ENCODE measurements at places on chromosomes 6 and 20.

DNA sequence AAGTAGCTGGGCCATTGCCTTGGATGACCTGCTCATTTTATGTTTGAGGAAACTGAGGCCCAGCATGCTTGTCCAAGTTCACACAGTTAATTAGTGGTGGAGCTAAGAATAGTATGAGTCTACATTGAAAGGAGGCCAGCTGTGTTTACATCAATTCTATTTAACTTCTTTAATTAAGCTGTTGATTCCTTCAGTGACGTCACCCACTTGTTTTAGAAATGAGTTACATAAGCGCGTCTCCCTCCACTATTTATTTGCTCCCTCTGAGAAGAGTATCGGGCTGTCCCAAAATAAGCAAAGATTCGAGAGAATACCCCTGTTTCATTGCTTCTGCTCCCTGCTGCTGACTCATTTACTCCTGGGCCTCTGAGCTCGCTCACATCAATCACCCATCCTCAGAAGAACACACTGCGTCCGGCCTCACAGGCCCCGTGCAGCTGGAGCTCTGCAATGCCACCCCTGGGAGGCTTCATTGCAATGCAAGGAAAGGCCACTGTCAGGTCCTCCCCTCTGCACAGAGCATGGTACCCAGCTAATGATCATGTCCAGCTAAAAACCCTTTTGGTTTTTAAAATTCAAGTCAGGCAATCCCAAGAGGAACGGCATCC is 74.8 kb upstream of the BMP2 start:
- DNase-seq: no peak

DNA sequence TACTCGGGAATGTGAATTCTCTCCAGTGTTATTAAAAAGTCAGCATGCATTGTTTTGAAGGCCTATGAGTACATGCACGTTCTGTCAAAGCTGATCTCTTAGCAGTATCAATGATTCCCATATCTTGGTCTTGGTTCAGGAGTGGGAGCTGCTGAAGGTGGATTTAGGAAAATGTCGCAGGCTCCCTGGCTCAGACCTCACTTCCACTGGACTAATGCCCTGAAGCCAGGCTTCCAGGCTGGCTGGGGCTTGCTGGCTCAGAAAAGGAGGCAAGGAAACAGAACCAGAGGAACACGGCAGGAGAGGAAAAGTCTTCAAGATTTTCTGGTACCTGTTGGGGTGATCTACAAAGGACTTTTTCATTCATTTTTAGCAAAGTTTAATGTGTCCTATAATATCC is 81.6 kb downstream of the OLIG3 start:
- no peak for DNase-seq

DNA sequence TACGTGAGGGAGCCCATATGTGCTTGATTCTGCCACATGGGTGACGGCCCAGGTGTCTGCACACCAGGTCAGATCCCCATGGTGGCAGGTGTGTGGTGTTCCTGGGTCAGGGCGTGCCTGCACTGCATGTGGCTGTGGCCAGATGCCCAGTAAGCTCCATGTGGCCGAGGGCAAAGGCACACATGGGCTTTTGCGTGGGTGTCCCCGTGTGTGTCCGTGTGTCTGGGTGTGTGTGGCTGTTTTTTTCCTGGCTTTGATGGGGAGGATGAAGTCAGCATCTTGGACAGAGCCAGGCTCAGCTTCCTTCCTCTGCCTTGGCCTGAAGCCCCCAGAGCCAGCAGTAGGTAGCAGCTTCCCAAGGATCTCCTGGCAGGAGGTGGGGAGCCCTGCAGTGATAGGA is 1.5 kb upstream of the TNXB start:
- no peak for DNase-seq

DNA sequence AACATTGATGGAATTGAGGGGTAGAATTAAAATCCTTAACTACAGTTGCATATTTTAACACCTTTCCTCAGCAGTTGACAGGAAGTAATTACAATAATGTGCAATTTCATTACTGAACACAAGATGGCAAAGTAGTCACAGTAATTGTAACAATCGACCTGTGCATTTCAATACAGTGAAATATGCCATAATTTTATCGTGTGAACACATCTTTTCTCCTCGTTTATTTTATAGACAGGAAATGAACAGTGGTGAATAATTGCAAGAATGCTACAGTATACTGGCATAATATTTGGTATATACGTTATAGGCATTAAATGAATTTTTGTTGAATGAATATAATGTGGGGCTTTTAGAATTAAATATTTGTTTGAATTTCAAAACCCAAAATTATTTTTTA is 25.0 kb downstream of the CYB5R4 start:
- DNase-seq: peak; percentile 73

- DNase-seq: peak; percentile 18
Observed at GRCh38 chr6:50850223-50851048, 31.8 kb downstream of the TFAP2B start.

GRCh38 chr6:130742131-130742681 is 85.0 kb upstream of the SMLR1 start:
- DNase-seq: no peak
